Naive thymus-derived CD4-positive, alpha-beta T cell (primary cell): ENCODE measurements at places on chromosomes 16 and 17. TPM values are rescaled to one million over a fixed set of nuclear protein-coding genes. Genes with fewer than 3 reads are reported as not detected.

GRCh38 chr16:54204756-54205155 is 81.8 kb downstream of the IRX3 start:
- H3K27ac ChIP-seq: no peak overlapping the region
- no peak for DNase-seq
- no peak overlapping the region for H3K4me3 ChIP-seq
- H3K36me3 ChIP-seq: no peaks in the 10 kb centered on the region
- H3K27me3 ChIP-seq: no peaks in the 10 kb centered on the region

DNA sequence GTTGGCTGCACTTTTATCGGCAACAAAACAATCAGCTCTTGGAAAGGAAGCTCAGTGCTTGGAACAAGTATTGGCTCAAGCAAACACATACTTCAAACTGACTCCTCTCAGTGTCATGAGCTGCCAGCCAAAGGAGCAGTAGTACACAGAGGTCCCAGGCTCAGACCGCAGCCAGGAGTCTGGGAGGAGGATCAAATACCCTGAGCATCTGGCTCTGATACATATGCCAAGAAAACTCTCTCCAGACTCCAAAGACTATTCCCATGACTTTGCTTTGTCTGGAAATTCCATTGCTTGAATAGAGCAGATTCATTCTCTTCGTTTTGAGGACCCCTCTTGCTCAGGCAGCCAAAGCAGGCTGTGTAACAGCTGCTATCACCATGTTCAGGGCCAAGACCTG is 501.6 kb upstream of the PSMD7 start:
- no peak overlapping the region for H3K4me3 ChIP-seq
- DNase-seq: no peak
- no peaks in the 10 kb centered on the region for H3K4me1 ChIP-seq
- no peaks in the 10 kb centered on the region for H3K36me3 ChIP-seq

GRCh38 chr17:66343531-66344078 is 41.2 kb downstream of the PRKCA start:
- no peaks in the 10 kb centered on the region for H3K36me3 ChIP-seq
- no peak overlapping the region for H3K4me3 ChIP-seq
- peaks cover 6% of the 10 kb centered on the region for H3K4me1 ChIP-seq
- H3K27me3 ChIP-seq: no peaks in the 10 kb centered on the region

DNA sequence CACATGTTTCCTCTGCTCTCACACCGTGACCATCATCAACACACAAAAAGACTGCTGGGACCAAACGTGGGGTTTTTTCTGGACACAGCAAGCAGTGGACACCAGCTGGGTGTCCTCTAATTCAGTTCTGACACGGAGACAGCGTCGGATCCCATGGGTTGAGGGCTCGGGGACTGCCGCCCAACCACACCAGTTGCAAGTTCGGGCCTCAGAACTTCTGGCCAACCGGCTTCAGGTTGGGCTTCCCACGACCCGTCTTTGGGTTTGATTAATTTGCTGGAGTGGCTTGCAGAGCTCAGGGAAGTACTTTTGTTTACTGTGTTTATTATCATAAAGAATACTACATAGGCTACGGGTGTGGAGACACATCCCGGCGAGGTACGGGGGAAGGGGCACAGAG is 97.8 kb downstream of the BANP start:
- no peaks in the 10 kb centered on the region for H3K27me3 ChIP-seq
- H3K4me3 ChIP-seq: no peak overlapping the region
- no peak overlapping the region for H3K27ac ChIP-seq
- DNase-seq: no peak
- no peaks in the 10 kb centered on the region for H3K4me1 ChIP-seq
- H3K36me3 ChIP-seq: peaks cover 56% of the 10 kb centered on the region

- H3K36me3 ChIP-seq: no peaks in the 10 kb centered on the region
- no peak for DNase-seq
- H3K27ac ChIP-seq: no peak overlapping the region
- H3K4me3 ChIP-seq: no peak overlapping the region
Measured at GRCh38 chr16:54048586-54049495, 237.7 kb downstream of the IRX3 start.

- peak; percentile 58 for DNase-seq
- H3K36me3 ChIP-seq: peaks cover 36% of the 10 kb centered on the region
- no peak overlapping the region for H3K4me3 ChIP-seq
Measured at GRCh38 chr17:38322156-38322779, 21.5 kb downstream of the GPR179 start.

DNA sequence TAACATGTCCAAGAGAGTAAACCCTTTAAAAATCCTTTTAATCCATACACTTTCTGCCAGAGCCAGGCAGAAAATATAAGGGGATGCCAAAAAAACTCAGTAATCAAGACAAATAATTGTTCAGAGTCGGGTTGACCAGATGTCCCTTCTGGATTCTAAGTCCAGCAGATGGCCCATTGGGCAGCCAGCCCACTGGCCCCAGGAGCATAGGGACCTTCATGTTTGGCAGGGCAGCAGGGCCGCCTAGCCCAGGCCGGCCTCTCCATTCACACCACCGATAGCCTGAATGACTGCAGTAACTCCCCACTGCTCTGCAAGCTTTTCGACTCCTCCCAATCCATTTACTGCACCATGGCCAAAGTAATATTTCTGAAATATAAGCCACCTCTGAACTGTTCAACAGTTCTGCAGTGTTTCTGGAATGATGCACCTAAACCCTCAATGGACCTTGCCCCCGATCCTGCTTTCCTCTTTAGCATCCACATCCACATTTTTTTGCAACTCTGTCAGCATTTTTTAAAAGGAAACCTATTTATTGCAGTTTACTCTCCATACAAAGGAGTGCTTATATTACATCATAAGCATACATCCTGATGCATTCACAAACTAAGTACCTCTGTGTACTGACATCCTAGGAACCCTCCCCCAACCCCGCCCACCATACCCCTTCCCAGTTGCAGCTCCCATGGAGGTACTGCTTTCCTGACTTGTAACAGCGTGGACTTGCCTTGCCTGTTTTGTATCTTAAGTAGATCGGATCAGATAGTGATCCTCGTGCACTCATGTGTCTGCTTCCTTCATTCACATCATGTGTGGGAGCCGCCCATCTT is 46.4 kb downstream of the LDHD start:
- peaks cover 19% of the 10 kb centered on the region for H3K4me1 ChIP-seq
- no peak overlapping the region for H3K27ac ChIP-seq
- no peak for DNase-seq
- H3K36me3 ChIP-seq: no peaks in the 10 kb centered on the region
- H3K4me3 ChIP-seq: no peak overlapping the region

GRCh38 chr16:3690980-3691720 is 26.2 kb downstream of the TRAP1 start:
- H3K4me1 ChIP-seq: peaks cover 3% of the 10 kb centered on the region
- no peaks in the 10 kb centered on the region for H3K36me3 ChIP-seq
- no peaks in the 10 kb centered on the region for H3K27me3 ChIP-seq

- no peak overlapping the region for H3K27ac ChIP-seq
- H3K4me3 ChIP-seq: no peak overlapping the region
- no peak for DNase-seq
- peaks cover 39% of the 10 kb centered on the region for H3K36me3 ChIP-seq
- no peaks in the 10 kb centered on the region for H3K27me3 ChIP-seq
Measured at GRCh38 chr16:4263504-4264436, 9.1 kb downstream of the TFAP4 start.

- no peaks in the 10 kb centered on the region for H3K36me3 ChIP-seq
- H3K4me3 ChIP-seq: no peak overlapping the region
- H3K4me1 ChIP-seq: no peaks in the 10 kb centered on the region
- H3K27me3 ChIP-seq: no peaks in the 10 kb centered on the region
Measured at GRCh38 chr17:20066253-20066652, 57.1 kb downstream of the SPECC1 start.

GRCh38 chr16:80615735-80616134 is 74.9 kb downstream of the DYNLRB2 start:
- H3K27me3 ChIP-seq: no peaks in the 10 kb centered on the region
- no peaks in the 10 kb centered on the region for H3K4me1 ChIP-seq
- DNase-seq: no peak
- H3K4me3 ChIP-seq: no peak overlapping the region
- H3K27ac ChIP-seq: no peak overlapping the region

- peaks cover 22% of the 10 kb centered on the region for H3K4me1 ChIP-seq
- no peaks in the 10 kb centered on the region for H3K36me3 ChIP-seq
- no peak overlapping the region for H3K27ac ChIP-seq
Measured at GRCh38 chr17:5237541-5238016, 2.9 kb upstream of the SCIMP start.

GRCh38 chr16:51759329-51759728 is 608.3 kb upstream of the SALL1 start:
- H3K27me3 ChIP-seq: no peaks in the 10 kb centered on the region
- H3K36me3 ChIP-seq: no peaks in the 10 kb centered on the region
- H3K4me3 ChIP-seq: no peak overlapping the region
- DNase-seq: no peak
- no peak overlapping the region for H3K27ac ChIP-seq

DNA sequence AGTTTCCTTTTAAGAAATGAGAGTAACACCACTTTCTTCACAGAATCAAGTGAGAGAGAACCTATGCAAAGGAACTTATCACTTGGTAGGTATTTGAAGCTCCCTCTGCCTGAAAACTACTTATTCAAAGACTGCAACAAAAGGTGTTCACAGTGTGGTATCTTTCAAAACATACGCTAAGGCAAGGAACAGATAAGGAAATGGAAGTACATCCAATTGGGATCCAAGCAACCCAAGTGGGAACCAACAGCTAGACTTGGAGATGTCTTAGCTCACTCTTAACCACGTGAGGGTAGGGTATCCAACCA is 431 bp upstream of the PPM1E start:
- peak overlapping the region; percentile 58 for H3K4me3 ChIP-seq
- H3K27me3 ChIP-seq: peaks cover 10% of the 10 kb centered on the region
- no peak overlapping the region for H3K27ac ChIP-seq
- DNase-seq: no peak
- H3K4me1 ChIP-seq: peaks cover 5% of the 10 kb centered on the region

DNA sequence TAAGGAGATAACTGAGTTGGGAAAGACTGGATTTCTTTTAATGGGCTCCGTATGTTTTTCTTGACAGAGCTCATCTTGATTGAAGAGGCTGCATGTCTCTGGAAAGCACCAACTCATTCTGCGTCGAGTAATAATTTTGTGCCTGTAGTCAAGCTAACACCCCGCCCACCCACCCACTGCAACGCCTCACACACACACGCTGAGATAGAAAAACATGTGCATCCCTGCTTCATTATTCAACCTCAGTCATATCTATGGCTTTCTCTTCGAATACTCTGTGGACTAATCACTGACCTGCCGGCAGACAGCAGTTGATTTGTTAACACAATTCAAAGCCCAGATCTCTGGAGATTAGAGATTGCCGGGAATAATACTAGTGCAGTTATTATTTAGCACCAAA is 220.2 kb upstream of the TOM1L1 start:
- no peaks in the 10 kb centered on the region for H3K36me3 ChIP-seq
- DNase-seq: no peak
- no peaks in the 10 kb centered on the region for H3K4me1 ChIP-seq
- H3K4me3 ChIP-seq: no peak overlapping the region
- H3K27ac ChIP-seq: no peak overlapping the region

DNA sequence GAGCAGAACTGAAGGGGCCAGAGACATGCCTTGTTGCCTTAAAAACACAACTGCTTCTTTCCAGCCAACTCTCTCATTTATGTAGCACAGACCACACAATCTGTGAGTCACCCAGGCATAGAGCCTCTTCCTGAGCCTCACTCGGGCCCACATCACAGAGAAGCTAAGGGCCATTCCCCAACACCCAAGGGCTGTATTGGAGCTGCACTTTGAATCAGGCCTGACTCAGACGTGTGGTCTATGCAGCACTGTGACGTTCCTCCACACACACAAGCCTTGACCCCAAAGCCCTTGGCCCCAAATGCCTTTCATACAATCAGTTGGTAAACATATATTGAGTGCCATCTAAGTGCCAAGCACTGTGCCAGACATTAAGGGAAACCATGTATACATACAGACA is 308.9 kb upstream of the DYNLRB2 start:
- no peak for DNase-seq
- no peaks in the 10 kb centered on the region for H3K36me3 ChIP-seq
- H3K4me1 ChIP-seq: no peaks in the 10 kb centered on the region
- no peaks in the 10 kb centered on the region for H3K27me3 ChIP-seq
- no peak overlapping the region for H3K27ac ChIP-seq
- no peak overlapping the region for H3K4me3 ChIP-seq

DNA sequence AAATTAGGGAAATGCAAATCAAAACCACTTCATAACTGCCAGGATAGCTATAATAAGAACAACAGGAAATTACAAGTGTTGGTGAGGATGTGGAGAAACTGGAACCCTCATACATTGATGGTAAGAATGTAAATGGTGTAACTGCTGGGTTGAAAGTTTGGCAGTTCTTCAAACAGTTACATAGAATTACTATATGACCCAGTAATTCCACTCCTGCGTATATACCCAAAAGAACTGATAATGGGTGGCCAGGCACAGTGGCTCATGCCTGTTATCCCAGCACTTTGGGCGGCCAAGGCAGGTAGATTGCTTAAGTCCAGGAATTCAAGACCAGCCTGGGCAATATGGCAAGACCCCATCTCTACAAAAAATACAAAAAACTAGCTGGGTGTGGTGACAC is 4.5 kb upstream of the CMTM4 start:
- H3K27ac ChIP-seq: no peak overlapping the region
- no peaks in the 10 kb centered on the region for H3K27me3 ChIP-seq
- DNase-seq: no peak
- H3K4me1 ChIP-seq: peaks cover under 1% of the 10 kb centered on the region

DNA sequence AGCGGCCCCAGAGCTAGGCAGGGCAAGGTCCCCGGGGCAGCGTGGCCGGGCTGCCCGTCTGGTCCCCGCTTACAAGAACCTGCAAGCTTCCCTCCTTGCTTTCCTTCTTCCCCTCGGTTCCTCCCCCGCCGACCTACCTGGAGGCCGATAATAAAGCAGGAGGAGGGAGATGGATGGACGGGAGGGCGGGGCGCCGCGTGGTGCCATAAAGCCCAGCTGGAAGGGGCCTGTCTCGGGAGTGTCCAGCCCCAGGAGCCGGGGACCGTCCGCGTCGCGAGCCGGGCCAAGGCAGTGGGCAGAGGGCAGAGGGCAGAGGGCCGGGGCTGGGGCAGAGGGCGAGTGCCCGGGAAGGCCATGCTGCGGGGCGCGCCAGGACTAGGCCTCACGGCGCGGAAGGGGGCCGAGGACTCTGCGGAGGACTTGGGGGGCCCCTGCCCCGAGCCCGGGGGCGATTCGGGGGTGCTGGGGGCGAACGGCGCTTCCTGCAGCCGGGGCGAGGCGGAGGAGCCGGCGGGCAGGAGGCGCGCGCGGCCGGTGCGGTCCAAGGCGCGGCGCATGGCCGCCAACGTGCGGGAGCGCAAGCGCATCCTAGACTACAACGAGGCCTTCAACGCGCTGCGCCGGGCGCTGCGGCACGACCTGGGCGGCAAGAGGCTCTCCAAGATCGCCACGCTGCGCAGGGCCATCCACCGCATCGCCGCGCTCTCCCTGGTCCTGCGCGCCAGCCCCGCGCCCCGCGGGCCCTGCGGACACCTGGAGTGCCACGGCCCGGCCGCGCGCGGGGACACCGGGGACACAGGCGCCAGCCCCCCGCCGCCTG is at the start of gene BHLHA9:
TSS of gene BHLHA9 (plus strand) at position 235 of the 820 bp plus-strand sequence. CDS start at position 355, 120 bp downstream.
- no peaks in the 10 kb centered on the region for H3K36me3 ChIP-seq
- no peak within 1 kb of the TSS for H3K27ac ChIP-seq
- no peaks in the 10 kb centered on the region for H3K4me1 ChIP-seq
- no peaks in the 10 kb centered on the region for H3K27me3 ChIP-seq
- H3K4me3 ChIP-seq: no peak within 1 kb of the TSS

- no peaks in the 10 kb centered on the region for H3K27me3 ChIP-seq
- no peaks in the 10 kb centered on the region for H3K4me1 ChIP-seq
- H3K4me3 ChIP-seq: no peak overlapping the region
- H3K27ac ChIP-seq: no peak overlapping the region
Measured at GRCh38 chr16:48971571-48972077, 310.0 kb downstream of the CBLN1 start.

The FBXO39 gene
- 0.66 TPM for total RNA-seq

The CCL5 gene
- total RNA-seq: 72.4 and 77.1 TPM in 2 replicates

The NPIPA5 gene
- total RNA-seq: 21.3 TPM

The HOXB3 gene
- total RNA-seq: 12.2 and 14.6 TPM in 2 replicates

The VAT1L gene
- not detected for total RNA-seq

The MRPS23 gene
- 31.2 TPM for total RNA-seq
